Epithelial cell of umbilical artery (primary cell): ENCODE measurements at places on chromosomes 12 and 14. TPM values are rescaled to one million over a fixed set of nuclear protein-coding genes. Genes with fewer than 3 reads are reported as not detected.

DNAI7 gene
- total RNA-seq: not detected in 2 replicates

GLI1 gene
- total RNA-seq: not detected in 2 replicates

GARIN6 gene
- not detected in 2 replicates for total RNA-seq

HOXC12 gene
- total RNA-seq: not detected in 2 replicates

SMOC1 gene
- total RNA-seq: under 0.01 TPM in 1 of 2 replicates, not detected in the other

AP4S1 gene
- total RNA-seq: 4.5 and 10.8 TPM in 2 replicates

NGB gene
- total RNA-seq: not detected in 2 replicates

MYF6 gene
- under 0.01 TPM in 1 of 2 replicates, not detected in the other for total RNA-seq

RPGRIP1 gene
- not detected in 2 replicates for total RNA-seq

CKB gene
- total RNA-seq: 2.7 and 4.2 TPM in 2 replicates

NANOG gene
- total RNA-seq: not detected in 2 replicates

NTF3 gene
- total RNA-seq: 0.32 TPM in 1 of 2 replicates, not detected in the other

FAM181A gene
- not detected in 2 replicates for total RNA-seq
